ENCODE measurements at places on chromosomes 13 and 19.
A peak's percentile ranks its signal among the peaks of the same experiment; 100 is the strongest.

- peak; percentile 20 for DNase-seq
These were observed 13.1 kb downstream of the ZNF14 start for GRCh38 chr19:19719798-19720197.

GRCh38 chr13:94345374-94346195 lies 133.9 kb downstream of the DCT start:
- peak; percentile 56 for DNase-seq

DNA sequence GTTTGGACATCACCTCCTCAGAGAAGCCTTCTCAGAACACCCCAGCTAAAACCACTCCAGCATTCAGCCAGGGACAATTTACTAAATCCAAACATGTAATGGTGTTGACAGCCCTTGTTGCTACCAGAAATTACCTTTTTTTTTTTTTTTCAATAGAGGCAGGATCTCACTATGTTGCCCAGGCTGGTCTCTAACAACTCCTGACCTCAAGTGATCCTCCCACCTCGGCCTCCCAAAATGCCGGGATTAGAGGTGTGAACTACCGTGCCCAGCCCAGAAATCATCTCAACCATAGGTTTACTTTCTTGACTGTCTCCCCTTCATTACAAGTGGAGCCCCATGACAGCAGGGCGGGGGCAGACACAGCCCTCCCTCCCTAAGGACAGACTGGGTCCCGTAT lies 9.2 kb downstream of the CLIP3 start:
- DNase-seq, result no peak

GRCh38 chr13:61286148-61286745 lies 129.4 kb downstream of the PCDH20 start:
- DNase-seq, result no peak

DNA sequence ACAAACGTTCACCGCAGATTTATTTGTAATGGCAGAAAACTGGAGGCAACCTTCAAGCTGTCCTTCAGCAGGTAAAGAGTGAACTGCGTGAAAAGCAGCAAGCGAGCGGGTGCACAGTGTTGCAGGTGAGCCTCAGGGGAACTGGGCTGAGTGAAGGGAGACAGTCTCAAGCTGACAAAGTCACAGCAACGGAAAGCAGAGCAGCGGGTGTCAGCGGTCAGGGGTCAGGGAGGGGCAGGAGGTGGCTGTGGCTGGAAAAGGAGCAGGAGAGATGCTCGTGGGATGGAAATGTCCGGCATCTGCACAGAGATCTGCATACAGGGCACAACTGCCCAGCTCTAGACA lies 8.5 kb upstream of the RASA3 start:
- DNase-seq, result peak; percentile 49

DNA sequence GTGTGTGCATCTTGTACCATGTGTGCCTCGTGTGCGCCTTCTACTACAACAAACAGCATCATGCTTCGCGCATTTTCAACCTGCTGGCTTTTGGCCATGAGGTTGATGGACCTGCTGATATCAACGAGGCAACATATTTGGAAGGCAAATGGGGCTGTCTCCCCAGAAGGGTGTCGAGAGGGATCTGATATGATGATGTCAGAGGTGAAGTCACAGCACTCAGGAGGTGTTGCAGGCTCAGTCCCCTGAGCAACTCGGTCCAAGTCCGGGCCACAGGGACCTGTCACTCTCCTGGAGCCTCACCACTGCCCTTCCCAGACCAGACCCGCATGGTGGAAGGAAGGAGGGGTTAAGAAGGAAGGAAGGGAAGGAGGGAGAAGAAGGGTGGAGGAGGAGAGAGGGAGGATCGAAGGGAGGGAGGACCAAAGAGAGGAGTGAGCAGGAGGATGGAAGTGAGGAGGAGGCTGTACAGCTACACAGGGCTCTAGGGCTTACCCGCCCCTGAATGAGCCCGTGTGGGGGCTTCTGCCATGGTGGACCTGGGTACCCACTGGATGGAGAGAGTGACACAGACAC lies 6.7 kb upstream of the C13orf46 start:
- DNase-seq, result no peak

DNA sequence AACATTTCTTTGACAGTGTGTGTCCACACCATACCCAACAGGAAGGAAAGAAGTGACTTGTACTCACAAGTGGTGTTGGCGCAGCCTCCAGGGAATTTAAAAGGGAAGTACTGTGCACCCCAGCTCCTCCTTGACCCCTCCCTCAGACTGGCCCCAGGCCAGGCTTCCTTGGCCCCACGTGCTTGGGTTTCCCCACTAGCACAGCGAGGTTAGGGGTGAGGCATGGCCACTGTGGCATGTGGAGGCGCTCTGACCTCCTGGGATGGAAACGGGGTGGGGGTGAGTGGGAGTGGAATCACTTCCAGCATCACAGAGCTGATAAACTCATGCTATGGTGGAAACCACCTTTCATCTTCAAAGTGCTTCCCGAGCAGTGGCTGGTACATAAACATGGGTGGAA lies 168.6 kb downstream of the ZNF536 start:
- DNase-seq, result no peak

DNA sequence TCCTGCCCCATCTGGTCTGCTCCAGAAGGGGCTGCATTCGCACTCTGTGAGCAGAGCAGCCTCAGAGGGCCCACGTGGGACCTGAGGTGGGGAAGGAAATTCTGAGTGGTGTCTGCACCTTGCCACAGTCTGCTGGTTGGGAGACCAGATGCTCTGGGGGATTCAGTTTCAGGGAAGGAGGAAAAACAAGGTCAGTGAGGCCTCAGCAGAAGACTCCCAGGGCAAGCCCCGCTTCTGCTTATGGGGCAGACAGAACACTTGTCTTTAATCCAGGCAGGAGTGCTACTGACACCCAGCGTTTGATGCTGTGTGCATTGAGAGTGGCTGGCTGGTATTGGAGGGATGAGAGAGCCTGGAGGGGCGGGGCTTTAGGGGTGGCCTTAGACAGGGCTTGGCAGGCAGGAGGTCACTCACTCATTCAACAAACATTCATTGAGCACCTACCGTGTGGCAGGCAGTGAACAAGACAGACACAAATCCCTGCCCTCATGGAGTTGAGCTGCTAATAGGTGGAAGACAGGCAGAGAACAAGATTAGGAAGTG lies 4.9 kb upstream of the CLEC17A start:
- no peak for DNase-seq

- no peak for DNase-seq
These were observed 440.4 kb upstream of the PRR20A start for GRCh38 chr13:56700324-56700723.

GRCh38 chr19:48991873-48992580 lies 1.1 kb downstream of the GYS1 start:
- no peak for DNase-seq

GRCh38 chr13:79447741-79448140 lies 33.2 kb upstream of the NDFIP2 start:
- no peak for DNase-seq

DNA sequence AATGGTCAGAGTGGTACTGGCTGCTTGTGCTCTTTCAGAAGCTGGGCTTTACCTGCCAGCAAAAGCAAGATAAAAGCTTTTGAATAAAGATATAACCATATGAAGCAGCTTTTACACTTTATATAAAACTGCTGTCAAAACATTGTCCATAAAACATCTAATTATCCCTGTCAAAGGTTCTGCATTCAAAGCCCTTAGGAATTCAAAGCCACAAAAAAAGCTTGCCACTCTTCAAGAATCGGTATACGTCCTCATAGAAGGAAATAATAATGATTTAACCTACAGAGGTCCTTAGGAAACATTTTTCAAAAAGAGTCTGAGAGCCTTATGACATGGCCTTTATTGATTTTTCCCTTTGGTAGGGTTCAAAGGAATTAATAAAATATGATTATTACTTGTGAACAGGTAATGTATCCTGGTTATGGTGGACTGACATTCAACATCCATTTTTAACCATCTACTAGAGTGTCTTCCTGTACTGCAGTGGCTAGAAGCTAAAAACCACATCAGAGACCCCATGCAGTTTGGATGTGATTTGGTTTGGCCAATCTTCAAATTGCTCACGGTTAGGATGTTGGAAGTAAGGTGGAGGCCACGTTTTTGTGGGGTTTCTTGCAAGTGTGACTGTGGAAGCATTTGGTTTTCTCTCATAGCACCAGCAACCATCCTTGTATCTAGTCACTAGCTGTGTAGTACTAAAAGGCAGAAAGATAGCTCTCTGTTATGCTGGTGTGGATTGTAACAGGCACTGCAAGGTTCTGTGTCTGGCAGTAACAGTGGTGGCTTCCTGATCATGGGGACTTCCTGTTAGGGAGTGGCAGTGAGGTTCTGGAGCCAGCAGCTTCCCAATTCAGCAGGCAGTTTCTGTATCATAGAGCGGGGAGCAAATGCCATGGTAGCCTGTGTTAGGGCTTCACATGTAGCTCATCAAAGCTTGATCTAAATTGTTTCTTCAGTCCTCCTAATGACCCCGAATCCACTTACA lies 441.5 kb downstream of the DIAPH3 start:
- no peak for DNase-seq

- no peak for DNase-seq
These were observed 34.2 kb downstream of the MBNL2 start for GRCh38 chr13:97256343-97256783.

Data from CD4-positive, alpha-beta T cell treated with Interleukin-10 for 1 hour (primary cell).